ENCODE measurements at places on chromosomes 1 and 21.
A peak's percentile ranks its signal among the peaks of the same experiment; 100 is the strongest.

DNA sequence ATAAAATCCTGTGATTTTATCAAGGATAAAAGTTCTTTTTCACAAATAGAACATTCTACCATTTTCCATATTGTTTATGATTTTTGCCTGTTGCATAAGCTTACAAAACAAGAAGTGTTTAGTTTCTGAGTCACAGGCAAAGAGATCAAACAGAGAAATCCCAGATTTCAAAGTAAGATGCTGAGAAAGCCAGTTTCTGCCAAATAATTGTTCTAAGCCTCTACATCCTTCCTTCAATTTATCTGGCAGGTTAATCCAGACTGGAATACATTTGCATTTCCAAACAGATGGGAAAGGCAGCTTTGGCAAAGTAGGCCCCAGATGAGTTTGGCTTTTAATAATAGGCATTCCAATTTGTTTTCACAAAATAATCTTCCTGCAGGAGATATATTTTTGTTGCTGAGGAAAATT is 2.5 kb downstream of the SLC1A7 start:
- DNase-seq: no peak

- peak; percentile 85 for DNase-seq
Observed at GRCh38 chr1:116853680-116854402, 55.9 kb upstream of the PTGFRN start.

- no peak for DNase-seq
Observed at GRCh38 chr1:164051782-164052181, 507.2 kb upstream of the PBX1 start.

GRCh38 chr1:18646091-18646785 is 15.6 kb downstream of the PAX7 start:
- DNase-seq: no peak

DNA sequence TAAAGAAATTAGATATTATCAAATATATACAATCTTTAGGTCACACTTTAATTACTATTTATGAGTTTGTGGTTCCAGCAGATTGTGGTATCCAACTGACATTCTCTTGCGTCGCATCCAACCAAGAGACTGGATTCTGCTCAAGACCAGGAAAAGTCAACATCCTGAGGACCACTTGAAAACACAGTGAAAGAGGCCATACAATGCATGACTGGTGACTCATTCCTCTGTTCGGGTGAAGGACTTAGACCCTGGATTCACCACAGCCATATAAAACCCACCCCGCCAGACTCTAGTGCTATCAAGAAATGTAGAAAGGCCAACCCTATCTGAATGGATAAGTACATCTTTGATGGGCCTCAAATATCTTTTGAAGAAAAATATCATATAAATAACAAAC is 14.5 kb upstream of the CFHR4 start:
- DNase-seq: peak; percentile 23

- DNase-seq: no peak
Observed at GRCh38 chr1:30907481-30908315, 860 bp downstream of the SDC3 start.

DNA sequence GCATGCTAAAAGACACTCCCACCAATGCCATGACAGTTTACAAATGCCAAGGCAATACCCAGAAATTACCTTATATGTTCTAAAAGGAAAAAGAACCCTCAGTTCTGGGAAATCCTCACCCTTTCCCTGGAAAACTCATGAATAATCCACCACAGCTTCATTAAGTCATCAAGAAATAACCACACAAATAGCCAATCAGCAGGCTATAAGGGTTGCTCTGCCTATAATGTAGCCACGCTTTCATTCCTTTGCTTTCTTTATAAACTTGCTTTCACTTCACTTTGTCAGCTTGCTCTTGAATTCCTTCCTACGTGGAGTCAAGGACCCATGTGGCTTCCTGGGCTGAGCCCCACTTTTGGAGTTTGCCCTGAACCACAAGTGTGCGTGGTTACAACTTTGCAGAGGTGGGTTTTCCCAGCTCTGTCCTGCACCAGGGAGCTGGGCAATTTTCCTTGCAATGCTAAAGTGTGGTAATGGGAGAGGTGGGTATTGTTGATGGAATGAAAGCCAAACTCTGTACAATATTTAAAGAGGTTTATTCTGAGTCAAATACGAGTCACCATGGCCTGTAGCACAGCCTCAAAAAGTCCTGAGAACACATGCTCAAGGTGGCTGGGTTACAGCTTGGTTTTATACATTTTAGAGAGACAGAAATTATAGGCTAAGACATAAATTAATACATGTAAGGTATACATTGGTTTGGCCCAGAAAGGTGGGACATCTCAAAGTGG is 42.2 kb upstream of the COG2 start:
- no peak for DNase-seq

Data from NCI-H1417 (cell line).